ENCODE measurements at places on chromosomes 3 and 15.

DNA sequence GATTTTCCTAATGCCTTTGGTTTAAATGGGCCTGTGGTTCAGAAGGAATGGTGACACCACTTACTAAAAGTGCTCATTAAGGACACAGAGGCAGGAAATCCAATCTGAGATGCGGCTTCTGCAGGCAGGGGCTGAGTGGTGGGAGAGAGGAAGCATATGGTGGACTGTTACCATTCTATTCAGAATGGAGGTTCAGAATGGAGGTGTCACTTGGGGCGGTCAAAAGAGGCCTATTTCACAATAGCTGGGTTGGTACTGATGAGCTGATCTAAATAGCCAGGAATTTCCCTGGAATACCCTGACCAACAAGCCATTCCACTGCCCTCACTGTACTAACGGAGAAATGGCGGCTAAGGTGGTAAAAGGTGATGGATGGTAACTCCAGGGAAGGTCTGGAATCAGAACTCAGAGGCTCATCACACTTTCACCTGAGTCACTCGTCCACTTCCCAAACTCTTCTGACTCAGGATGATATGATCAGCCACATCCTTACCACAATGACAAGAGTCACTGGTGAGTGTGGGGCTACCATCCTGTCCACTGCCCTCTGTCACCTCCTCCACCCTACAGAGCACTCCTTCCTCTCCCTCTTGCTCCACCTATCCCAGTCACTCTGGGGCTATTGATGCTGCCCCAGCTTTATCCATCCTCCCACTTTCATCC is 15.7 kb downstream of the RFT1 start:
- DNase-seq: peak; percentile 41

DNA sequence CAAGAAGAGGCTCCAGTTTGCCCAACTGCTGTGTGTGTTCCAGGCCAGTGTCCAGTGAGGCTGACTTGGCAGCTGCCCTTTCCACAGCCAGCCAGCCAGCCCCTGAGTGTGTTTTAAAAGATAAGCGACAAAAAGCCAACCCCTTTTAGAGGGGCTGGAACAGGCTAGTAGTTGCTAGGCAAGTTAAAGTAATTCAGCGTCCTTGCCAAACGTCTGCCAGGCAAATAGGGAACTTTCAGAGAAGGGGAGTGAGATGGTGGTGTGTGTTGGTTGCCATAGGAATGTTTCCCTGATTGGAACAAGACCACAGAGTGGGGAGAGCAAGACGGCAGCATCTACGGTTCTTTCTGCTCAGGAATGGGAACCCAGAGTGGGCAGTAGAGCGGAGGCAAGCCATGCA is 86.3 kb downstream of the TMEM108 start:
- DNase-seq: no peak

DNA sequence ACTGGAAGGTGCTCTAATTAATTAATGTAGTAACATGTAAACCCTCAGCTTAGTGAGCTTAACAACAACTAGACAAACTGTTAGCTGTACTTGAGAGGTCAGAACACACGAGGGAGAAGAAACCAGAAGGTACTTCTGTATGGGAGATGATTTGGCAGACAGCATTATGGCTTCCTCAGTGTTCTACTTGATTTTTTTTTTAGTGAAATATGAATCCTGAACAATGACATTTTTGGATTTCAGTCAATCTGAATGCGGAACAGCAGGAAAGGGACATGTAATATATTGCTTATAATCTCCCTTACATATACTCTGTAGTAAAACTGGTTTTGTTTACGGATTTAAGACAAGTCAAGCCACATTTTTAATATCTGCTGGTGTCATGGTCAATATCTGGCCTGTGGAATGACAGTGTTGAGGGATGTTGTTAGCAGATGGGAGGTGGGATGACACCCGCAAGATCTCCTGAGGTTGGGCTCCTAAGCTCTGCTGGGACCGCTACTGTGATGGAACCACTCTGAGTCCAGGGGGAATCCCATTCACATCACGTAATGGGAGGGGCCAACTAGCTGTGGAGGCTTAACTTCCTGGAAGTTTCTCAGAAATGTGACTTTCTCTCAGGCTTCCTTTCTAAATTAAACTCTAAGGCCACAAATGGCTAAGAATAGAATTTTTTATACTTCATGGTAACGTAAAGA is 18.7 kb downstream of the TNFAIP8L3 start:
- DNase-seq: no peak

- DNase-seq: peak; percentile 66
Observed at GRCh38 chr3:192260116-192261010, 467.0 kb downstream of the FGF12 start.

- DNase-seq: no peak
Observed at GRCh38 chr15:61275451-61275850, 46.3 kb upstream of the RORA start.

DNA sequence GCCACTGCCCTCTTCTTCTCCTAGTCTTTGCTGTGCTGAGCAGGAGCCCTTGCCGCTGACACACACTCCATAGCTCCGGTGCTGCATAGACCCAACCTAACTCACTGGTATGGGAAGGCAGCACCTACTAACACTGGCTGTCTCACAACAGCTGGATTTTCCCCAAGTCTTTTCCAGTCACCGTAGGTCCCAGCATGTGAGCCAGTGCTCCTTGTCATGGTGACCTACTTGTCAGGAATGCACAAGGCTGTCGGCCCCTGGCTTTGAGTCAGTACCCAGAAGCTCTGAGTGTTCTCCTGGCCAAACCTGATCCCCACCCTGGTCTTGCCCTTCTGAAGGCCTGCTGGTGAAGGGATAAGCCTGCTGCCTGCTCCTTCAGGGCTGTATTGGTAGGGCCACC is 25.7 kb downstream of the AMOTL2 start:
- DNase-seq: peak; percentile 73

- no peak for DNase-seq
Observed at GRCh38 chr3:40310705-40311104, 1.2 kb downstream of the EIF1B start.

GRCh38 chr15:61083081-61083787 is 145.9 kb downstream of the RORA start:
- DNase-seq: no peak

GRCh38 chr3:125035217-125035616 is 20.6 kb downstream of the HEG1 start:
- no peak for DNase-seq

- DNase-seq: no peak
Observed at GRCh38 chr3:46666453-46666845, 27.0 kb downstream of the ALS2CL start.

DNA sequence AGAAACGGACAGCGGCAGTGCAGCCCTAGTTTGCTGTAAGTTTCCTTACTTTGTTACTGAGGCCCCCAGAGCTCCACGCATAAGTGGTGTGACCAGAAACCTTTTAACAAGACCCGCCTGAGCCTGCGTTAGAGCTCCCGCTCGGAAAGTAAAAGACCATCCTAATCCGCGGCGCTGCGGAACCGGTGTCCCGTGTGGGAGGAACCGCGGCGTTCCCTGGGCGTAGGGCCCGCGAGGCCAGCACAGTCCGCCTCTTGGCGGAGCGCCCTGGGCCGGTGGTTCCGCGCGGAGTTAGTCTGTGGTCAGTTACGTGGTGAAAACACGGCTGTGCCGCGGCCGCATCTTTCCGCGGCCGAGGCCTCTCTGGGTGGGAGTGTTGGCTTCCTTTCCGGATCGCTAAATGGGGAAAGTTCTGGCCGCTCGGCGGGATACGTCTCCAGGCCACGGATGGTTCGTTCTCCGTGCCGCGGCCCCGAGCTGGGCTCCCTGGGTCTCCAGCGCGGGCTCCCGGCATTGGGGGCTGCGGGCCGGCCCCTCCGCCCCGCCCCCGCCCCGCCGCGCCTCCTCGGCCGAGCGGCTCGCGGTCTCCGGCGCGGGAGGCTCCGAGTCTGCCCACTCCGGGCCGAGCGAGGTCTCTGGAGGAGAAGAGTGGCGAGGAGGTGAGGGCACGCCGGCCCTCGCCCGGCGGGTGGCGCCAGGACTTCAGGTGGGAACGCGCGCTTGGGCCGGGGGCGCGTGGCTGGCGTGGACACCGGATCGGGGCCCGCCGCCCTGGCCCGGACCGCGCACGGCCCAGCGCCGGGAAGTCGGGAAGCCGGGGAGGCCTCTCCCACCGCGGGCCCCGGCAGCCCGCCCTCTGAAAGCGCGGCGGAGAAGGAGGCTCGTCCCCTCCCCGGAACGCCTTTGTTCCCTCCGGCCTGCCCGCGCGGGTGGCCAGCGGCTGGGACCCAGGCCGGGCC is 754 bp downstream of the B3GNT5 start:
- DNase-seq: no peak

DNA sequence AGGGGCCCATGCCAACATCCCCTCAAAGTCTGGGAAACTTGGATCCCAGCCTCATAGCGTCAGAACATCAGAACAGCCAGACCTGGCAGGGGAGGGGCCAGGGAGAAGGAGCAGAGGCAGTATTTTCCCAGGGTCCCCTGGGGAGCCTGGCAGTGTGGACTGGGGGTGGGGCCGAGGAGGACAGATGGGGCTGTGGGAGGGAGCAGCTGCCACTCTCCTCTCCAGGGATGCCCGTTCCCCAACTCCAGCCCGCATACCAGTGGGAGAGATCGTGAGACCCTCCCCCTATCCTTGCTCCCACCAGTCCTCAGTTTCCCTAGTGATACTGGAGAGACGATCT is 6.5 kb upstream of the DNAJB8 start:
- DNase-seq: no peak

DNA sequence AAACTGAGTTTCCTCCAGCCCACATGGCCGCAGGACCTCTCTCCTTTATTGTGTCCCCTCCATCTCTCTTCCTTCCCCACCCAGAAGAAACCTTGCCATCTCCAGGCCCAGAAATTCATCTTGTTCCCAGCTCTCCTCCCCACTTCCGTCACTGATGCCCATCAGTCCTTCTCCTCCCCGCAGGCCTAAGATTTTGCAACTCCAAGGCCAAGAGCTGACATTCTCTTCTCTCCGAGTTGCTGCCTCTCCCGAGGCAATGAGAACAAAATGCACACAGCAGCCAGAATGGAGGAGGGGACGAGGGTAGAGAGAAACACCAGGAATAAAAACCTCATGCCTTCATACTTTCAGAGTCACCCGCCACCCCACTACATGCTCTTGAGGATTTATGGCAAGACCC is 526.5 kb upstream of the PROK2 start:
- no peak for DNase-seq

- no peak for DNase-seq
Observed at GRCh38 chr3:46091046-46091445, 63.8 kb upstream of the XCR1 start.

GRCh38 chr3:105402287-105402801 is 35.6 kb downstream of the ALCAM start:
- DNase-seq: peak; percentile 89

- DNase-seq: peak; percentile 47
Observed at GRCh38 chr15:96053031-96053780, 277.3 kb upstream of the NR2F2 start.

DNA sequence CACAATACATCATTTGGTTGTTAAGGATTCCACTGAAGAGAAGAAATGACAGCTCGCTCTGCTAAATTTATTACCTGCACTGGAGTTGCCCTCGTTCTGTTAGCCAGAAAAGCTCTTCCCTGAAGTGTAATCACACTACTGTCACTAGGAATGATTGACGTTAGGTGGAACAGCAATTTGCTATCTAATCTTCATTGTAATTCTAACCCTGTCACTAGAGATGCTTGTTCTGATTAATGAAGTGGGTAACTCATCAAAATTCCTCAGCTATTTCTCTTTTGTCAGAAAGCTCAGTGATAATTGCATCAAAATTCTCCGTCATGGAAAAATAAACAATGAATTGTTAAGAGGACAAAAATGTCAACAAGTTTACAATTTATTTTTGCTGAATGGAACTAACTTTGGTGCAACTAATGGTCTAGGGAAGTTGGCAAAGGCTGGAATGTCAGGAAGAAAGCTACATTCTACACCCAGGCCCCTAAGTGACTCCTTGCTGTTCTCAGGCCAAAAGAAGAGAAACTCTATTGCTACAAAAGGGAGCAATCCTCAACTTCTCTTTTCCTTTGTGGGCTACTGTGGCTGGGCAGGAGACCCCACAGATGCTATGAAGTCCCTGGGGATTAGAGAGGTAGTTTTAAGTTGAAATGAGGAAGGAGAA is 34.1 kb downstream of the CCDC191 start:
- DNase-seq: peak; percentile 12

DNA sequence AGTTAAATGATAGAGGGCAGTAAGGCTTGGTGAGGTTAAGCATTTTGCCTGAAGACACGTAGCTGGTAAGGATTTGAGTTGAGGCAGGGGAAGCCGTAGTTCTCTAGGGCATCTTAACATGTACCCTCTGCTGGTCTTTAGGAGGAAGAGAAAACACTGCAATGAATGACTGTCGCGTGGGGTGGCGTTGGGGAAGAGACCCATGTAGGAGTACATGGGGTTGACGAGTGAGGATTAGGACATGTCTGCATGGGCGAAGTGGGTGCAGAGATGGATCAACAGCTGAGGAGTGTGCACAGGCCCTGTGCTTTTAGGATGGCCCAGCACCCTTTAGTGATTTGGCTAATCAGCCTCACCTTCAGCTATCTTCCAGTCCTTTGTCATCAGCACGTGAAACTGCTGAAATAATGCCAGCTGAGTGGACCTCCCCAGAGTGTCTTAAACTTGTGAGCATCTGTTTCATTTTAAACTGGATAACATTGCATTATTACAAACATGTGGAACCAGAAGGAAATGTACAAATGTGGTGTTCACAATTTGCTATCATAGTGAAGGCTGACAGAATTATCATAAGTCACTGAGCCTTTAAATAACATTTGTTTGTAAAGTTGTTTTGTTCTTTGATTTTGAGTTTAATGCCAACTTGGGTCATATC is 15.3 kb downstream of the P2RY14 start:
- no peak for DNase-seq

DNA sequence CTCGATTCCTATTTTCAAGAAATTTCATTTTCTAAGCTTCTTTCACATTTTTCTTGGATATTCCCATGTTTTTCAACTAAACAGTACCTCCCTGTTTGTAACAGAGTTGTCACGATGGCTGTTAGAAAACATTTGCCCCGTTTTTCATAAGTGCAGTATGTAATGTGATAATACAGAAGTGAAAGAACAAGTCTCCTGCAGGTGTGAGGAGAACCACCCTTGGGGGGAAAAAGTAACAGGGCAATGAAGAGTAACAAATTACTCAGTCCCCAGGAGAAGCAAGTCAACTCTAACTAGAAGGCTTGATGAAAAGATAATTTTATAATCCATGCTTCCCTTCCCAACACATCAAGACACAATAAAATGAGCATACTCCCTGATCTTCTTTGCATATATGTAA is 493.3 kb downstream of the FOXP1 start:
- DNase-seq: no peak

GRCh38 chr3:169558371-169558770 is 105.1 kb downstream of the MECOM start:
- DNase-seq: no peak

Measured in renal cortical epithelial cell (primary cell).